Activated CD4-positive, alpha-beta T cell treated with anti-CD3 and anti-CD28 coated beads, Interleukin-2, amount 50 U/mL, for 1 hour (primary cell): ENCODE measurements at places on chromosomes 6 and 20.

DNA sequence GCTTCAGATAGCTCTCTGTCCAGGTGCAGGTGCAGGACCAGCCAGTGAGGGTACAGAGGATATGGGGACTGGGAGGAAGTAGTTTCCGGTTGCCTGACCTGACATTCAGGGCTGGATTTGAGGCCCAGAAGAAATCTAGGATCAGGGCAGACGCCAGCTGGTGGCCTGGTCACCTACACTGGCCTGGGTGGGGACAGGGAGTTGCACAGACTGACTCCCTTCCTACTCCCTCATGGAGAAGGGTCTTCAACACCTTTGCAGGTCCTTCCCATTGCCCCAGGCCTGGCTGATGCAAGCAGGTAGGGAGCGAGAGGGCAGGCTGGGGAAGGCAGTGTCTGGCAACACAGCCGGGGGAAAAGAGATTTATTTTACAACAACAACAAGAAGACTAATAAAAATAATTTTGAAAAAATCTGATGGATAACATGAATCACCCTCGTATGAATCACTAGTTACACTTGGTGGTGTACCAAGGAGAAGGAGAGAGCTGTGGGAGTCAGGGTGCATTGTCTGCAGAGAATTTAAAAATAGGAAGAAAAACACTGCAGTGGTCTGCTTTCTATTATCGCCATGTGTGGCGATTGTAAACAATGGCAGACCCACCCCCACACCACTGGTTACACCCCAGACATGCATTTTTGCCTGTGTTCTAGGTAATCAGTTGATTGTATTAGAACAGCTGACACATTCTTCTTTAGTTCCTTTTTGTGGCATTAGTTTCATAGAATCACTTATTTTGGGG is 62.3 kb upstream of the SNX9 start:
- peak; percentile 34 for DNase-seq

DNA sequence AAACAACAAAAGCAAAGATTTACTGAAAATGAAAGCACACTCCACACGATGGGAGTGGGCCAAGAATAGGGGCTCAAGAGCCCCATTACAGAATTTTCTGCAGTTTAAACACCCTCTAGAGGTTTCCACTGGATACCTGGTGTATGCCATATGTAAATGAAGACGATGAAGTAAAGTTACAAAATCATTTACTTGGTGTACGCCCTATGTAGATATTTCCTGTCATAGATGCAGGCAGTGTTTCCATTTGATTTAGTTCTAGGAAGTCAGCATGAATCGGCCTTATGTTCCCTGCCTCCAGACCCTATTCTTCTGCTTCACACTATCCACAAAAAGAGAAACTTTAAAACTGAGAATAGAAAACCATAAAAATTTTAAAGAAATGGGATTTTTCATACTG is 404.4 kb upstream of the GJE1 start:
- no peak for DNase-seq

GRCh38 chr6:142803032-142803431 is 141.9 kb downstream of the HIVEP2 start:
- no peak for DNase-seq

DNA sequence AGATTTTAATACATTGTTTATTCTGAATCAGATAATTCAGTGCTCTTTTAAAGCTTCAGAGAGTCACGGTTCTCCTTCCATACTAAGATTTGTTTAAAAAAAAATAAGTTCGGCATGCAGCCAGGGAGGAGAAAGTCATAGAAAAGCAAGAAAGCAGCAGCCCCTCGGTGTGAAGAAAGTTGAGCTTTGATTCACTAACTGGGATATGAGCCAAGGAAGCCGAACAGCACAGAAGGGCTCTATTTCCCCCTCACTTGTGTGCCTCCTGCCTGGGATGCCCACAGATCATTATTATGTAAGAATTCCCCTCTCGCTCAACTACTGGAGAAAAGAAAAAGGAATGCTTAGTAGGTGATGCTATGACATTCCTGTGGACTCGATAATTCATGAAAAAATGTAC is 69.3 kb upstream of the SYNJ2 start:
- no peak for DNase-seq

DNA sequence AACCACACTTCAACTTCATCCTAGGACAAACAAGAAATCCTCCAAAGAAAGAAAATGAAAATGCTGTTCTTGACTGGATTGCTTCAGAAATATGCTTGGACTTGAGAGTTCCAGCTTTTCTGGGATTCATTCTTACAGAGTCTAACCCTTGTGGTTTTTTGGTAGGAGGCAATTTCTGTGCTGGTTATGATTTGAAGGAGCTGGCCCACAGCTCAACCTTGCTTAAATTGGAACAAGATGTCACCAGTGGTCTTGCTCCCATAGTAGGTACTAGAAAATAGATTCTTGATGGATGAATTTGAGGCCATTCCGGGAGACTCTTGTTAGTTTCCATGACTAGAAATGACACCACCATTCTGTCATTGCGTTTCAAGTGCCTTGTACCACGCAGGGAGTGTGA is 54.3 kb upstream of the BMP6 start:
- no peak for DNase-seq

GRCh38 chr6:3122823-3123182 is 4.3 kb downstream of the BPHL start:
- no peak for DNase-seq

DNA sequence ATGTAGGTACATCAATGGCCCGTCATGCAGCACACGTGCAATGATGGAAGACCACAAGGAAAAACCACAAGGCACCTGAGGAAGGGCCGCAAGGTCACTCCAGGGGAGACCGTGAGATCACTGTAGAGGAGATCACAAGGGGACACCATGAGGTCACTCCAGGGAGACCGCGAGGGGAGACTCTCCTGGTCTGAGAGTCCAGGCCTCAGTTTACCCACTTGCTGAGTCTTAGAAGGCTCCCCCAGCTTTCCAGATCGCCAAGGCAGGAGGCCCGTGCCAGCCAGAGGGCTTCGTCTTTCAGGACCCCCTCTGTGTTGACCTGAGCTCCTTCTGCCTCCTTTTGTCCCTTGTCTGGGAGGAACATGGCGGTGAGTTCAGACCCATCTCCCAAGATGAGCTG is 232.2 kb downstream of the ERMARD start:
- DNase-seq, result no peak

DNA sequence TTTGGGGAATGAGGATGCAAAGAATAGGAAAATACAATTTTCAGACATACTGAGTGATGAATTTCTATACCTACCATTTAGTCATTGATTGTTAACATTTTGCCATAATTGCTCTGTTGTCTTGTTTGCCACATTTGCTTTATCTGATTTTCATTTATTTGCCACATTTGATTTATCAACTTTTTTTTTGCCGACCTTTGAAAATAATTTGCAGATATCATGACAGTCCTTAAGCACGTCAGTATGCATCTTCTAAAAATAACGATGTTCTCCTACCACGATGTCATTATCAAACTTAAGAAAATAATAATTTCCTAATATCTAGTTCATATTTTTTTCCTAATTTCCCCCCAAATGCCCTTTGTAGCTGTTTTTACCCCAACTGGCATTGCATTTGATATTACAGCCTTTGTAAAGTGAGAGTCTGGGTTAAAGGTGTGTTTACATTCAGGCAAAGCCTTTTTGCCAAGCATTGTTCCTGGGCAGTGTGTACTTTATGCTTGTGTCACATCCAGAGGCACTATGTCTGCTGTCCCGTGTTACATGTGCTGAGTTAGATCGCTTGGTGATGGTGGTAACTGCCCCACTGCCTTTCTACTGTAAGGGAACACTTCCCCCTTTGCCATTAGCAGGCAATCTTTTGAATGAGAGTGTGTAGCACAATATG is 26.4 kb downstream of the SEC23B start:
- DNase-seq, result no peak

GRCh38 chr6:148431413-148431812 is 88.8 kb downstream of the SASH1 start:
- no peak for DNase-seq

GRCh38 chr6:33198159-33198852 is 2.2 kb downstream of the RXRB start:
- no peak for DNase-seq

- DNase-seq, result no peak
Observed at GRCh38 chr20:54083459-54083858, 13.1 kb upstream of the BCAS1 start.

DNA sequence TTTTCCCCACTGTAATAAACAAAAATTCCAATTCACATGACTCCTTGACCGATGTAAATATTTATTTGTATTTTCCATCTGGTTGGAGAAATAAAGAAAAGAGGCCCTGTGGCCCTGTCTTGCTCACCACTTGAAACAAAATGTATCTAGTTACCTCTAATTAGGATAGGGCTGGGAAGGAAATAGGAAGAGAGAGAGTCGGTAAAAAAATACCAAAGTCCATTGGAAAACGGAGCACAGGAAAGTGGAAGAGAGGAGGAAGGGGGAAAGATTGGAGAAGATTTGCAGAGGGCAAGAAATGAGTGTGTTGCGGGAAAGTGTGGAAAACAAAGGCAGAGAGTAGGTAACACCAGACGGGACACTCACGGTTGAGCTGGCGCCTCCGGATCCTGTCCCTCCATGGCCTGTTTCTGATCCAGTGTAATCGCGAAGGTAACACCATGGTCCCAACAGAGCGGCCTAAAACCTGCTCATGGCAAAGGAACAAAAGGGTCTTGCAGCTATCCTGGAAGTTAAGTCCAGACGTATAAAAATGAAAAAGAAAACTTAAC is 105.8 kb upstream of the RIPOR2 start:
- no peak for DNase-seq

DNA sequence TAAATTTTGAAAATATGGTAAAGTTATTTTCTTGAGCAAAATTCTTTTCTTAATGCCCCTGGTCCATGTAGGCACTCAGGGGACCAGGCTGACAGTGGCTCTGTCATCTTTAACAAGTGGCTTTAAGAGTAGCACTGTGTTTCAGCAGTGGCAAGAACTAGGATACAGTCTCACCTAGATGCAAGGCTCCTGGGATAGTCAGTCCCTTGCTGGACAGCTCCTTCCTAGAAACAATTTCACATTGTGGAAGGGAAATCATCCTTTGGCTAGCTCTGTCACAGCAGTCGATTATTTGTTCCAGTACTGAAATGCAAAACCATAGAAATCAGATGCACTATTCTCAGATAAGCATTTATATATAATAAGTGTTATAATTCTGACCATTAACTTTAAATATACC is 175.4 kb upstream of the KCNQ5 start:
- DNase-seq, result no peak

DNA sequence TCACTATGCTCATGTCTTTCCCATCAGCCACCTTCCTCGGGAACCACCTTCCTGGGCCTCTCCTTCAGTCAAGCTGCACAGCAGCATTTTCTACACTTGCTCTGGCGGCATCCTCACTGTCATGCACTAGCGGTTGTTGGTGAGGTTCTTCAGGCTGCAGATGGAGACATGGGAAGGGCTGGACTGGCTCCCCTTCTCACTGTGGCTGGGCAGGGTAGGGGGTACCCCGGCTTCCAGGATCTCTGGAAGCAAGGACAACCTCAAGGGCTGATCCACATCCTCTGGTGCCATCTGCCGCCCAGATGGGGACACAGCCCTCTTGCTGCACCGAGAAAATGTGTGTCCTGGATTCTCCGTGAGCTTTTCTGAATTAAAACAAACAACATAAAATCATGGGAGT is 180.1 kb upstream of the RNF24 start:
- no peak for DNase-seq

- DNase-seq, result no peak
Observed at GRCh38 chr6:136365776-136366354, 76.2 kb upstream of the BCLAF1 start.

DNA sequence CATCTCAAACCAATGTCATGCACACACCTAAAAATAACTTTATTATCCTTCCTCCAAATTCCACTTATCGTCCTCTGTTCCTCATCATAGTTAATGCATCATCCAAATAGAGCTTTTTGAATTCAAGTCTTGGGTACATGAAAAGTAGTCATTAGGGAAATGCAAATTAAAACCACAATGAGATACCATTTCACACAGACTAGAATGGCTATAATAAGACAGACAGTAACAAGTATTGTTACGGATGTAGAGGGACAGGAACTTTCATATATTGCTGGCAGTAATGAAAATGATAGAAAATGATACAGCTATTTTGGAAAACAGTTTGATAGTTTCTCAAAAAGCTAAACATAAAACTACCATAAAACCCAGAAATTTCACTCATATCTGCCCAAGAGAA is 59.1 kb downstream of the FHL5 start:
- no peak for DNase-seq

- peak; percentile 56 for DNase-seq
Observed at GRCh38 chr20:5001174-5002076, at the start of gene SLC23A2. Gene SLC23A2, minus strand, starts transcription at chr20:5001510. Its CDS starts 68,948 bp downstream, at chr20:4932562.

DNA sequence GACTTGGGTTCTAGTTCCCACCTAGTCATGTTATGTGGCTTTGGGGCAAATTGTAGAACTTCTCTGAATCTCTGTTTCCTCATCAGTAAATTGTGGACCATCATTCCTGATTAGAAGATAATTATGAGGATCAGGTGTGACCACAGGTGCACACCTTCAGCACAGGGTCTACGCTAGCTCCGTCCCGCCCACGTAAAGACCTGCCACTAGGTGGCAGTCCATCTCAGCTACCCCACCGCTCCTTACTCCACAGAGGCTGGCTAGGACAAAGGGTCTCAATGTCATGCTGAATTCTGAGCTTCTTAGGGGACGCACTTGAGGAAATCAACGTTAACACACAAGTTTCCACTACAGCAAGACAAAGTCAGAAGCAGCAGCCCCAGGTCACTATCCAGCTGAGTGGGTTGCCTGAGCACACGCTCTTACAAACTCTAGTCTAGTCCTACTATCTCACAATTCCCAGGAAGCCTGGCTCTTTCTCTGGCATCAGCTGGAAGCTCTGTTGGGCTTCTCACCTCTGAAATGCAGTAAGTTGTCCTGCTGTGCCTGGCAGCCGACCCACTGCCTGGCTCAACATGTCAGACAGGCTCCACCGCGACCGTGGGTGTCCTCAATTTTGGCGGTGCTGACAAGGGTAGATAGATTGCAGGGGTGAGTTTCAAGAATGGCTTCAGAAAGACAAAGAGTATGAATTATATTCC is 2.0 kb upstream of the PLCG1 start:
- peak; percentile 65 for DNase-seq
